NCI-H1092 (cell line): ENCODE measurements at places on chromosomes 11 and 22.

GRCh38 chr22:49021926-49022815 is 805.5 kb downstream of the BRD1 start:
- DNase-seq = no peak

- no peak for DNase-seq
Observed at GRCh38 chr11:95456714-95457491, 225.9 kb upstream of the SESN3 start.

DNA sequence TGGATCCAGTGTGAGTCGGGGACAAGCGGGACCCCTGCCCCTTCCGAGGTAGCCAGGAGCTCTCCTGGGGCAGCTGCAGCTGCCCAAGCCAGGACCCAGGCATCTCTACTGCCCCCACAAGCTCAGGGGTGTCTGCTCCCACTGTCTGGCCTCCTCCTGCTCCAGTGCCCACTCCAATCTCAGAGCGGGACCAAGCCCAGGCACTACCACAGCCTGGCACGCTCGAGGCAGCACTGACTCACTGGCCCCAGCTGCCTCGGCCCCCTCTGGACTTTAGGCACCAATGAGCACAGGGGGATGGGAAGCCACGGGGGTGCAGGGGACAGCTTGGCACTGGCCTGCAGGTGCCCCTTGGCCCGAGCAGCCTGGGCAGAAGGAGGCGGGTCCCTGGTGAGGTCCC is 8.2 kb downstream of the IL2RB start:
- DNase-seq = no peak

DNA sequence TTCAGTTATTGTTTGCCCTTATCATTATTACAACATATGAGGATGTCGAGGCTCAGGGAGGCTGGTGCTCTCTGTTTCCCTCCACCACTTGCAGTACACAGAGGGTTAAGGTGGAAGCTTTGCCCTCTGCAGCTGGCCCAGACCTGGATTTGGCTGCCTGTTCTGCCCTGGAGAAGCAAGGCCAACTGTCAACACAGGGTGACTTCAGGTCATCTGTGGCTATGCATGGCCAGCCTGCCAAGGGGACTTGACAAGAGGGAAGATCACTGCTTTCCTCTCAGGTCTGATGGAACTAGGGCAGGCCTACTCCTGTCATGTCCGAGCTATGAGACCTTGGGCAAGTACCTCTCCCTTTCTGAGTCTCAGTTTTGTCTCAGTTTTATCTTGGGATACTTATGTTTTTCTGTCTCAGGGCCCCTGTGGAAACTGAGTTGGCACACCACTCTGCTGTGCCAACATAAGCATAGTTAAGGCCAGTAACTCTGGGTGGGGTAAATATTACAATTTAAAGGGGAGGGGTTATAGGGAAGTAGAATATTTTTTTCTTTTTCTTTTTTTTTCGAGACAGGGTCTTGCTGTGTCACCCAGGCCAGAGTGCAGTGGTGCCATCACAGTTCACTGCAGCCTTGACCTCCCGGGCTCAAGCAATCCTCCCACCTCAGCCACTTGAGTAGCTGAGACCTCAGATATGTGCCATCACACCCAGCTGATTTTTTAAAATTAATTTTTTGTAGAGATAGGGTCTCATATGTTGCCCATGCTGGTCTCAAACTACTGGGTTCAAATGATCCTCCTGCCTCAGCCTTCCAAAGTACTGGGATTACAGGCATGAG is 2.4 kb upstream of the THRSP start:
- no peak for DNase-seq

DNA sequence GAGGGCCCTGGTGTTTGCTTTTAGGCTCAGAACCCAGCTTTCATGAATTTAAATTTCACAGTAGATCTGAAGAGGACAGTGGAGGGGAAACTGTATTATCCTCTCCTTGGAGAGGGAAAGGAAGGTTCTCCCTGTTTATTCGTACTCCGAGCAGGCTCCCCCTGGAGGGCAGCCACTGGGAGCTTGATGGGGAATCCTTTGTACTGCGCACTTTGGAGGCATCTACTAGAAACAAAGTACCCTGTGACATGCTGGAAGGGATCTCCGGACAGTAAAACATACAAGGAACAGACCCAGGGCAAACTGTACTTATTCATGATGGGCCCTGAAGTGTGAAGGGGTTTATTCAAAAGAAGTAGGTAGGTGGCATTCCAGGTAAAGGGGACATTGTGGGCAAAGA is 27.2 kb downstream of the NAV2 start:
- DNase-seq = no peak

GRCh38 chr11:11770921-11771486 is 70.8 kb upstream of the USP47 start:
- no peak for DNase-seq

- DNase-seq = no peak
Observed at GRCh38 chr11:106152824-106153223, 75.4 kb downstream of the AASDHPPT start.

- DNase-seq = no peak
Observed at GRCh38 chr11:60868682-60869450, 1.5 kb downstream of the ZP1 start.

GRCh38 chr22:38074181-38075104 is 9.5 kb downstream of the SLC16A8 start:
- no peak for DNase-seq

- no peak for DNase-seq
Observed at GRCh38 chr11:35041070-35041554, 97.9 kb upstream of the CD44 start.

DNA sequence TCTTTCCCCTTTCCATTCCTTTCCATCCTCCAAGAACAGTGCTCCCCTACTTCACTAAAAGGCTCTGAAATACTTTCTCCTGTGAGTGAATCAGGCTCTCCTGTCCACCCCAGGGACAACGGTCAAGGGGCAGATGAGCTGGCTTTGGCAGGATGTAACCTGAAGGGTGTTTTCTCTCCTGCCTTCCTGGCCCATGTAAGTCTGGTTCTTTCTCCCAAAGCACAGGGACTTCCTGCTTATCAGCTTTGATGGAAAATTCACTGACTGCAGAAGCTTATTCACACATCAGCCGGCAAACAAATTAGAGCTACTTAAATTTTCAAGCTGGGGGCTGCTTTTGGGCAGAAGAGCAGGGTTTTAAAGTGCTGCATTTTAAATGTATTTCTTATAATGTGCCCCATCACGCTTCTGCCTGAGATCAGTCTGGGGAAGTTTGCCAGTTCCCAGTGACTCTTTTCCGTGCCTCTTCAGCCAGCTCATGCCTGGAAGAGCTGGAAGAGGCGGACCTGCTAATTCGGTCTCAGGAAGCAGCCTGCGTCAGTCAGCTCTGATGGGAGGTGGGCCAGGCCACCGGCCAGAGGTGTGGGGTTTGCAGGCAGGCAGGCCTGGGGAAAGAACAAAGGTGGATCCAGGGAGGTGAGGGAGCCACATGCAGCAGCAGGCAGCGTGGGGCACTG is 140.4 kb upstream of the TBCEL start:
- peak; percentile 25 for DNase-seq

DNA sequence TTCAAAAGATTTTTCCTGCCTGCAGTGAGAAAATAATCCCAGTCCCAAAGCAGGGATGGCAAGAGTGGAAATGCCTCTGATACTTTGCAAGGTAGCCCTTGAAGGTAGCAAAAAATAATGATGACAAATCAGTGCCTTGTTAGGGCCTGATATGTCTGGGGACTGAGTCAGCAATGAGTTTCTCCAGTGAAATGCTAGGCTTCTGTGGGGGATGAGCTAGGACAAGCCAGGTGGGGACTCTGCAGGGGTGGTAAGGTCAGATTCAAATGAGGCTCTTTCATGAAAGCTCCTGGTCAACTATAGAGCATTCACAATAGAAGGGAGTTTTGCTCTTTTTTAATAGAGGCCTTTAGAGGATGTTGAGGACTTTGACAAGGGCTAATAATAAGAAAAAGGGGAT is 77.7 kb downstream of the ME3 start:
- DNase-seq = no peak

- no peak for DNase-seq
Observed at GRCh38 chr11:68750195-68751003, 921 bp downstream of the TESMIN start.

DNA sequence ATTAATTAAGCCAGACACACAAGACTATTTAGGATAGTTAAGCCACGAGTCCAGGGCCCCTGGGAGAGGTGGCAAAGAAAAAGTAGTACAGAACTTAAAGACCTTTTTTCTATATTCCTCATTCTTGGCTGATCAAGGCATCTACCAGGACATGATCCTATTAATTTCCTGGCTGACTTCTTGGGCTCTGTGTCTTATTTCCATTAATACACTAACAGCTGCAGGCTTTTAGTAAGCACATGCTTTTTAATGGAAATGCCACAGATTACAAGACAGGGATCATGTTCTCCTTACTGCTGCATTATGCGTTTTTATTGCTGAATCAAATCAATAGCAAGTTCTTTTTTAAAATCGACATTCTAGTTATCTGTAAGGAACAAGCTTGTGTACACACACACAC is 35.2 kb downstream of the BTG4 start:
- DNase-seq = no peak

DNA sequence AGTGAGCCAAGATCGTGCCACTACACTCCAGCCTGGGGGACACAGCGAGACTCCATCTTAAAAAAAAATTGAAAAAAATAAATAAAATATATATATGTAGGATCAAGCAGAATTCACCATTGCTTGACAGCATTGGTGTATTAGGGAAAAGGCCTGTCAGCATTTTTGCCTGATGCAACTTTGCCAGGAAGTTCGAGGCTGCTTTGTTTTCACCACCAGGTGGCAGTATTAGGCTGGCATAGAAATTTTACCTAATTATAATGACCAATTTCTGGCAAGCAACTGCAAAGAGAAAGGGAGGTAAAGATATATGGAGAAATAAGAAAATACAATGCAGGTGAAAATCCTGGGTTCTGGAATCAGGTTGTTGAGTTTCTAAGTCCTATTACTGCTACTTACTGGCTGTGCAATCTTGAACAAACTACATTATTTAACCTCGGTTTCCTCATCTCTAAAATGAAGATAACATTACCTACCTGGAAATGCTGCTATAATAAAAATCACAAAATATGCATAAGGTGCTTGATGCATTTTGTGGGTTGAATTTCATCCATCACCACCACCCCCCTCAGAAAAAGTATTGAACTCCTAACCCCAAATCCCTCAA is 24.7 kb downstream of the LAYN start:
- DNase-seq = peak; percentile 49

- DNase-seq = no peak
Observed at GRCh38 chr11:34181251-34181650, 75.8 kb downstream of the NAT10 start.

- no peak for DNase-seq
Observed at GRCh38 chr11:76863196-76863777, 2.6 kb downstream of the ACER3 start.

- DNase-seq = peak; percentile 84
Observed at GRCh38 chr11:72041364-72042063, 38.8 kb downstream of the NUMA1 start.

DNA sequence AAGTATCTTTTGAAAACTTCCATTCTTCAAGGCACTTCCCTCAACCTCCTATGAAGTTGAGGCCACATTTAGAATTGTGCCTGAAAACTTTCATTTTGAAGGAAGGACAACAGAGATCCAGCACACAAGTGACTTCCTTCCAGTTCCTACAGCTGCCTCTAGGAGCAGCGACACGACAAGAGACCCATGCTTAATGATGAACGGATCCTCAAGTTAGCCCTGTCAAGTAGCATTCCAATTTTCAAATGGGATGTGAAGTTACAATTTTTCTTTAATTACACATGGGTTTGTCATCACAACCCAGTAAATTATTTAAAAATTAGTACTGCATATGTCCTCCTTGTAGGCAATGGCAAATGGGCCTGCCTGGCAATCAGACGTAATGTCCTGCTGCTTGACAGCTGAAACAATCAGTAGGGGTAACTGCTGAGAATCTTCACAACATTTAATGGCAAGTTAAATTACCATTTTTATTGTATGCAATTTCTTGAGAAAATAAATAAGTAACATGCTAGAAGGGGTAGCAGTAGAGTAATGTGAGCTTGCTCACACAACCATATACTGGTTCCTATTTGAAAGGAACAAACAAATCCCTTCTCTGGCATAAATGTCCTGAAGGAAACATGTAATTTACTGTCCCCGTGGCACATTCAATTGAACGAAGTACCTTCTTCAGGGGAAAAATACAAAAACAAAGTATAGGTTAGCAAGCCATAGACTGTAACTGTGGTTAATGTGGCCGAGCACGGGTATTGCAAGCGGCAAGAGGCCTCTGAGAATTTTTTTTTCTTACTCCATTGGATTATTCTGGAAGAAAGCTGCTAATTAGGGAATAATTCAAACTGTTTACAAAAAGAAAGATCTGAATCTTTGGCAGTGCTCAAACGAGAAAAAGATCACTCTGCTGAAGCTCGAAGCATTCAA is 288.3 kb downstream of the CADM1 start:
- DNase-seq = no peak

GRCh38 chr11:83533166-83533565 is 247.0 kb upstream of the CCDC90B start:
- no peak for DNase-seq

- DNase-seq = peak; percentile 75
Observed at GRCh38 chr22:44597616-44598015, 99.6 kb upstream of the RTL6 start.

DNA sequence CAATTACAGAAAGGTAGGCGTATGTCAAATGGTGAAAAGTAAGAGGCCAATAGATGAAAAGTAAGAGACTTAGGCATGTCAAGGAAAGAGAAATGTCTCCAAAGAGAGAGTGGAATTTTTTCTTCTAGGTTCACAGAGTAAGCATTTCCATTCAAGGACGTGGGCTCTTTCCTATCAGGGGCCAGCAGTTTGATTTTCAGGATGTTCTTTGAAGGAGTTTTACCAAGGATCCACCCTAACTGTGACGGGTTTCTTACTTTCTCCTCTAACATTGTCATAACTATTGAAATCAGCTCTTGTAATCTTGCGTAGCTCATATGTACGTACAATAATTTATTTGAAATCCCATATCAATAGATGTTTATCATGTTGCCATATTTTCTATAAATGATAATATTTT is 2112.2 kb upstream of the RAG2 start:
- no peak for DNase-seq

DNA sequence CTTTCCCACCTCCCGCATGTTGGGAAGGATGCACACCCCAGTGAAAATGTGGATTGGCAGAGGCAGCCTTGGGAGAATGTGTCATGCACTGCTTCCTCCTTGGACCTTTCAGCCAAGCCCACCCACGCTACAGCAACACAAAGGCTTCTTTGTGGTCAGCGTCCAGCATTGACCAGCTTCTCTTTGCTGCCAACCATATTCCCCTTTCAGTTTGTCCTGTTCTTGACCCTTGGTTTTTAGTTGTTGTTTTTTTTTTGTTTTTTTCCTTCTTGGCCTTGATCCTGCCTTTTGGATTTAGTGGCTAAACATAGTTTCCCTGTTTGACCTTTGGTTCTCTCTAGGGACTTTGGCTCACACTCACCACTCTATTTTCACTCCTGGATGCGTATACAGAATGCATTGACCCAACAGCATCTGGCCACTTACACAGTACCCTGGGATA is 573.6 kb downstream of the INSC start:
- DNase-seq = no peak

DNA sequence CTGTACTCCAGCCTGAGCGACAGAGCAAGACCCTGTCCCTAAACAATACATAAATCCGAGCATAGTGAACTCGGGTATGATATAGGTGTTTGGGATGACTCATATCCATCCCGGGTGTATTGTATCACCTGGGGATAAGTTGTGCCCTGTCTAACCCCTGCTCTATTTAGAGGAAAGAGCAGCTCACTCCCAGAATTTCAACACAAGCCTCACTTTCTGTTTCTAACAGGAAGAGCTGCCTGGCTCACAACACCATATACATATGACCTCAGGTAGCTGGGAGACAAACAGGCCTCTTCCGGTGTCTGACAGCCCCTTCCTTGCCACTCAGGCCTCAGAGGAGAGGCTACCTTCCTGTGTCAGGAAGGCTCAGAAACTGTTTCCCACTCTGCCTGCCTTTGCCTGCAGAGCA is 9.9 kb upstream of the MICALL1 start:
- DNase-seq = no peak
